ENCODE measurements at places on chromosomes 2 and 18.

DNA sequence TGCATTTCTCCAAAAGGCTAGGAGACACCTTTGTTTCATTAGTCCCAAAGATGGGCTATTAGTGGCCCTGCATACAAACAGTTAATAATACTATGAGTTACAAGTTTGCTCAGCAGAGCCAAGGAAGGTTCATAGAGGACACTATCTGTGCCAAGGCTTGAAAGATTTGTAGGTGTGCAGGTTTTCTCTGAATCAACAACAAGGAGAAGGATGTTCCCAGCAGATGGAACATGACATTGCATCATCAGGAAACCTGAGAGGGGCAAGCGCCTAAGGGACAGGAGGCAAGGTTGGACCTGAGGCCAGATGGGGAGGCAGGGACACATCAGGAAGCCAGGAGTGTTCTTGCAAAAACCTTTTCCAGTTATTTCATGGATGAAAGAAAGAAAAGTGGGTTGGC, 35.4 kb upstream of the STK17B start:
- no peak for DNase-seq

DNA sequence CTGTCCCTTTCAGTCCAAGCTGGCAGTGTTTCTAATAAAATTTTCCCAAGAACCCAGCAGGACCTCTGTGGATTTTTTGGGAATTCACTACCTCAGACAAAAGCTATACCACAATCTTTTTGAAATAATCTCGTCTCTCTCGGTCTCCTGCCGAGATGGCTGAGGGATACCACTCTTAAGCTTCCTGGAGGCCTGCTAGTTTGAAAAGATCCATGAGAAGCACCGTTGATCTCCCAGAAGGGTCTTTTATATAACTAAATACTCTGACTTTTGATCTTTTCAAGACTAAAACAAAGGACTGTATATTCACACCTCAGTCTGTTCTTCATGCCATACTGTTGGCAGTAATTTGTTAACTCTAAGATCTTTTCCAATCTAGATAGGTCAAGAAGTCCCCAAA, 141.7 kb downstream of the UPP2 start:
- DNase-seq, result no peak

GRCh38 chr2:20567159-20567925, 83.6 kb downstream of the HS1BP3 start:
- DNase-seq, result no peak

DNA sequence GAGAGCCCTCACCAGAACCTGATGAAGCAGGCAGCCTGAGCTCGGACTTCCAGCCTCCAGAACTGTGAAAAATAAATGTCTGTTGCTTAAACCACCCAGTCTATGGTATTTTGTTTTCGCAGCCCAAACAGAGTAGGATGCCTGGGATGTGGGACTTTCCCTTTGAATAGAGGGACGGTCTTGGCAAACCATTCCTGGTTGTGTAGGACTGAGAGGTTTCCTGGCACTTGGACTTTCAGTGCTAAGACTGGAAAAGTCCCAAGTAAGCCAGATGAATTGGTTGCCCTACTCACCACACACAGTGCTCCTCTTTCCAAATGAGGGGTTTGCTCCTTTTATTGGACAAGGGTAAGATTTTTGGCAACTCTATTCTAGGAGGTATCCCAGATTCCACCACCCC, 46.8 kb upstream of the ACMSD start:
- no peak for DNase-seq

DNA sequence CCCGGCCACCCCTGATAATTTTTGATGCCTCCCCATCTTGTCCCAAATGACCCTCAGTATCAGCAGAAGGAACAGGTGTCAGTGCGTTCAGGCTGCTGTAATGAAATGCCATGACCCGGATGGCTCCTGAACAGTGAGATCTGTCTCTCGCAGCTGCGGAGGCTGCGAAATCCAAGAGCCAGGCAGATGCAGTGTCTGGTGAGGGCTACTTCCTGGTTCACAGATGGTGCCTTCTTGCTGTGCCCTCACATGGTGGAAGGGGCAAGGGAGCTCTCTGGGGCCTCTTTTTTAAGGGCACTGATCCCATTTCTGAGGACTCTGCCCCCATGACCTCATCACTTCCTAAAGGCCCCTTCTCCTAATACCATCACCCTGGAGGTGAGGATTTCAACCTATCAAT, 152.2 kb downstream of the TWIST2 start:
- DNase-seq, result no peak

DNA sequence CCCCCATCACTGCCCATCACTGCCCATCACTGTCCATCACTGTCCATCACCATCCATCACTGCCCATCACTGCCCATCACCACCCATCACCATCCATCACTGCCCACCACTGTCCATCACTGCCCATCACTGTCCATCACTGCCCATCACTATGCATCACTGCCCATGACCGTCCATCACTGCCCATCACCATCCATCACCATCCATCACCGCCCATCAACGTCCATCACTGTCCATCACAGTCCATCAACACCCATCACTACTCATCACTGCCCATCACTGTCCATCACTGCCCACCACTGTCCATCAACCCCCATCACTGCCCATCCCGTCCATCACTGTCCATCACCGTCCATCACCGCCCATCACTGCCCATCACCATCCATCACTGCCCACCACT, 57.8 kb upstream of the OTOS start:
- DNase-seq, result no peak

DNA sequence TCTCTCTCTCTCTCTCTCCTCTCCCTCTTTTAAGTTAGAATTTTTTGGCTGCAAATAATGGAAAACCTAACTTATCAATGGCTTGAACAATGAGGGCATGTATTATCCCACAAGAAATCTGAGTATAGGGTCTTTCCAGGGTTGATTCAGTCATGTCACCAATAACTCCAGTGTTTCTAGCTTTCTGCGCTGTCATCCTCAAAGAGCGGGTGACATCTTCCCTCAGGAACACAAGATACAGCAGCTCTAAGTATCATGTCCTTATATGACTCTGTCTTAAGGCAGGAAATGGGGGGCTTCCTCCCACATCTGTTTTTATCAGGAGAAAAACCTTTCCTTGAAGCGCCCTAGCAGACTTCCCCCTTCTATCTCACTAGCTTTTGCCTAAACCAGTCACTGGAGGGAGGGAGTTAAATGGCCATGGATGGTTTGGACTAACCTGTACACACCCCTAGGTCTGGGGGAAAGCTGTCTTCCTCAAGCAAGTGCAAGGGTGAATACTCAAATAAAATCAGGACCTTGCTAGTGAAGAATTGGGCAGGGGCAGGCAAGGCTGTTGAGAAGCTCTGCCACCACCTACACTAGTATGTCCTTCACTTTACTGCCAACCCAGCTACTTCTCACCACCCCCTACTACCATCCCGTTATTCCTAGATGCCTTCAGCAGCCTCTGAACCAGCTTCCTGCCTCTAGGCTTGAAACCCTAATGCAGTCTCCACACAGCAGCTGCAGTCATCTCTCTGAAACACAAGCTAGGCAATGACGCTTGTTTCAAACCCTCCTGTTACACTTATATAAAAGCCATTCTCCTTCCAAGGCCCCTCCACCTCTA, 7.5 kb upstream of the TUBA4A start:
- no peak for DNase-seq

GRCh38 chr2:205609113-205609512, 73.2 kb upstream of the NRP2 start:
- no peak for DNase-seq

GRCh38 chr2:158761621-158762020, 33.5 kb upstream of the DAPL1 start:
- DNase-seq, result no peak

DNA sequence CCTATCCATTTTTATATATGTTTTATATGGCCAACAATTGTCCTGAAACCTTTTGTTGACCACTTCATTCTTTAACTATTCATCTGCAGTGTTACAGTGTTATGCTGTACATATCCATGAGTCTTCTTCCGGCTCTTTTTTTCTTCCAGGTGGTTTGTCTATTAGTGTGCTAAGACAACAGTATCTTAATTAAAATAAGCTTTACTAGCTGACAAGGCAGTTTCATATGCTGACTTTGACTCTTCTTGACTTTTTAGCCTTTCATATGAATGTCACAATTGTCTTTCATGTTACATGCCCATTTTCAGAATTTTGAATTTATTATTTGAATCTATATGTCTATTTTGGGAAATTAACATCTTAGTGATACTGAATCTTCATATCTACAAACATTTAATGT, 1249.0 kb downstream of the DPP10 start:
- DNase-seq, result no peak

GRCh38 chr2:32003791-32004190, 7.0 kb downstream of the MEMO1 start:
- no peak for DNase-seq

DNA sequence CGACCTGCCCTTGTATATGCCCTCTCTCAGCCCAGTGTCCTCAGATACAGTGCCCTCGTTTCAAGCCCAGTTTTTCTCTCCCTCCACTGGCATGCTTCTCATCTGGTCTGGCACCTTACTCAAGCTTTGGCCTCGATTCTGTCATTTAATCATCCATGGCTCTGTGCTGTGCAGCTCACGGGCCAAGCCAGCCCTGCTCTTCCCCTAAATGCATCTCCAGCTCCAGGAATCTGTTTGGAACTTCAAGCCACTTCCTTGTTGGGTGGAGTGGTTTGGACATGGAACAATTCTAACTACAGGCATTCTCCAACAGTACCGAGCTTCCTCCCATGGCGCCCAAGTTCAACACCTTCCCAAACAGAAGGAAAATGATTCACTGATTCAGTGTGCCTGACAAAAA, 76.7 kb upstream of the ZNF397 start:
- no peak for DNase-seq

DNA sequence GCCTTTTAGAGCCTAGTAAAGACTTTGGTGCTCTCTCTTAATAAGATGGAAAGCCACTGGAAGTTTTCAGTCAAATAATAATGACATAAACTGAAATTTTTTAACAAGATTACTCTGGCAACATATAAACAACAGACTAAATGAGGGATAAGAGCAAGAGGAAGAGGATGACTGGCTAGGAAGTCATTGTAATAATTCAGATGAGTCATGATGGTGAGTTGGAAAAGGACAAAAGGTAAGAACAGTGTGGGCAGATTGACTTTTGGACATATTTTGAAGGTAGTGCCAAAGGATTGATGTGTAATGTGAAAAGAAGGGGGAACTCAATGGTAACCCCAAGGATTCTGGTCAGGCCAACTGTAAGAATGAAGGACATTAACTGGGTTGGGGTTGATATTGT, 310.3 kb downstream of the NOL4 start:
- no peak for DNase-seq

DNA sequence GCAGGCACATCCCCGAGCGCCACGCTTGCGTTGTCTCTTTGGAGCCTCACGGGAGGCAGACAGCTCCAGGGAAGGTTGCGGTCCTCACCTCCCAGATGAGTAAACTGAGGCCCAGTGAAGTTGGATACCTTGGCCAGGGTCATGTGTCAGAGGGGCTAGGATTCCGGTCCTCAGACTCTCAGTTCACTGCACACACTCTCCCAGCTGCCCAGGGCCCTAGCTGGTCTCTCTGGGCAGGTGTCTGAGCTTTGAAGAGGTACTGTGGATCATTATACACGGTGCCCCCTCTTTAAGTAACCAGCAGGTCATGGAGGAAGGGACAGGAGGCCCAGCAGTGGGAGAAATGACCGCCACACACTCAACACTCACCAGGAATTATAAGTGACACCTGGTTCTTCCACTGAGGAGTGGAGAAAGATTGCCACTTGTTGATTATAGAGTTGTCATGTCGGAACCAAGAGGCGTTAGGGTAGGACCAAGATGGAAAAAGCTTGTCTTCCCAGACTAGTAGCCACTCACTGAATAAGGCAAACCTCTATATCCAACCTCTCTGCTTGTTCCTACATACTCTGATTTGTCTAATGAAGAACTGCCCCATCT, 588 bp downstream of the TMEM214 start:
- no peak for DNase-seq

DNA sequence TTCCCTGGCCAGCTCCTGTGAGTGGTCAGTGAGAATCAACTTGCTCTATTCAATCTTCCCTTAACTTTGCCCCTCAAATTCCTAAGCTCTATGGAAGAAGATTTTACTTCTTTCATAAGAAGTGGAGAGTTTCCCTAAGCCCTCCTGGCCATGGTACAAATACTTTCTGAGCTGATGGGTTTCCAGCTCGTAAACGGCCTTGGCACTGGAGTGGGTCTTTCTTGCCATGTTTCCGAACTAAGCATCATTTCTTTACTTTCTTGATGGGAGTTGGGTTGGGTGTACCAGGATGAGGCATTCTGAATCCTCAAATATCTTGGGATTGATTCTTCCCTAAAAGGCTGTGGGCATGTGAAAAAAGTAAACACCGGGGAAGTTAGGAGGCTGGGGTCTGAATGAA, 72.5 kb downstream of the ACKR3 start:
- no peak for DNase-seq

GRCh38 chr18:75041586-75041985, 167.4 kb downstream of the PTGR3 start:
- DNase-seq, result no peak

GRCh38 chr2:45919711-45920111, 268.2 kb downstream of the PRKCE start:
- no peak for DNase-seq

GRCh38 chr2:45812011-45812500, 160.6 kb downstream of the PRKCE start:
- no peak for DNase-seq

DNA sequence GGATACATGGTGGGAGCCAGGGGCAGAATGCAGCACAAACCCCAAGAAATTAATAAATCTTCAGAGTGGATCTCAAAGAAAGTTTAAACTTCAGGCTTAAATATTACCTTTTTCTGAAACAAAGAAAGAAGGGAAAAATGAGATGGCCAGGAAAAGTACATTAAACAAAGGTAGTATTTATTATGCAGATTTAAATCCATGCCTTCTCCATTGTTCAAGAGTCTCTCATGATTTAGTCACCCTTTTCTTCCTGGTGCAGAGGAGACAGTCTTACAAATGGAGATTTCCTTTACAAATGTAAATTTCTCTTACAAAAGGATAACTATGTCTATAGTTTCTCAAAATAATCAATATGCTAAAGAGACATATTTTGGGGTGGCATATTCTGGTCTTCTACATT, 33.4 kb upstream of the PPM1B start:
- no peak for DNase-seq

DNA sequence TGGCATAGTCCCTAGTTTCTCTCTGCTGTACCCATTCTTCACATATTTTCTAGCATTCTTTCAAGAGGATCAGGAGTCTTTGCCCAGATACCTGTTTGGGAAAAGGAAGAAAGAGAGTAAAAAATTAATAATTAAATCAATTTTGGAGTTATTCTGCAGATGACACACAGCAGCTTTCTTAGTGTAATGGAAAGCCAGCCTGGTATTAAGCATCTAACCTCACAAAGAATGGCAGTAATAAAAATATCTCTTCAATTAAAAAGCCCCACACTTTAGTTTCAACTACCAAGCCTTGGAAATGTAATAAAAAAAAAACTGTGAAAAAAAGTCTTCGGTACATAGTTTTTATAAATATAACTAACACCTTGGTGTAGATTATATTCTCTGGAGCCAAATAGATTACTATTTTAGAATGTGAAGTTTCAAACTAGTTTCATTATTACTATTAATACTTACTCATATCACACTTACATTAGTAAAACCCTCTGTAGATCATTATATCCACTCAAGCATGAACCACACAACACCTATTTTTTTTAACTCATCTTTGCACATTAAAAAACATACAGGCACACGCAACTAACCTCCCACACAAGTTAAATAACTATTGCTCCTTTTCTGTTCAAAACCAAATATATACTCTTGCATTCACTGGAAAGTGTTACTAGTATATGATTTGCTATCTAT, 90.9 kb downstream of the GPD2 start:
- DNase-seq, result no peak

All from endothelial cell (in vitro differentiated cells).